ENCODE measurements at places on chromosomes 7 and 10.
A peak's percentile ranks its signal among the peaks of the same experiment; 100 is the strongest.

- DNase-seq: peak; percentile 5
Observed at GRCh38 chr10:60098677-60099601, 192.6 kb upstream of the CCDC6 start.

DNA sequence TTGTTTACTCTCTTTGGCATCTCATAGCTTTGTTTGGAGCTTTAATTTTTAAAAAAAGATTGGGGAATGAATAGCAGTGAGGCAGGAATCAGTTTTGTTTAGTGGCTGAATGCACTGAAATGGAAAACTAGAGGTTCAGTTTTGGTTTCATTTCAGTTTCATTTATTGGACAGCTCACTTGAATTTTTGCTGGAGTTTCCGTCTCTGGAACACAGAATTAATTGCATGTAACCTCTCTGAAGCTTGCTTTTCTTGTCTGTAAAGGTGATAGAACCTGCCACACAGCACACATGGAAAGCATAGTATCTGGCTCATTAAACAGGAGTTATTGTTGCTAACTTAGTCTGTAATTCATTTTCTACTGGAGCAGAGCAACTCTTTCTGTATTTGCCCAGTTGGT, 7.1 kb downstream of the GRM8 start:
- no peak for DNase-seq

GRCh38 chr7:101815826-101816594, 1.4 kb upstream of the CUX1 start:
- DNase-seq: peak; percentile 78

DNA sequence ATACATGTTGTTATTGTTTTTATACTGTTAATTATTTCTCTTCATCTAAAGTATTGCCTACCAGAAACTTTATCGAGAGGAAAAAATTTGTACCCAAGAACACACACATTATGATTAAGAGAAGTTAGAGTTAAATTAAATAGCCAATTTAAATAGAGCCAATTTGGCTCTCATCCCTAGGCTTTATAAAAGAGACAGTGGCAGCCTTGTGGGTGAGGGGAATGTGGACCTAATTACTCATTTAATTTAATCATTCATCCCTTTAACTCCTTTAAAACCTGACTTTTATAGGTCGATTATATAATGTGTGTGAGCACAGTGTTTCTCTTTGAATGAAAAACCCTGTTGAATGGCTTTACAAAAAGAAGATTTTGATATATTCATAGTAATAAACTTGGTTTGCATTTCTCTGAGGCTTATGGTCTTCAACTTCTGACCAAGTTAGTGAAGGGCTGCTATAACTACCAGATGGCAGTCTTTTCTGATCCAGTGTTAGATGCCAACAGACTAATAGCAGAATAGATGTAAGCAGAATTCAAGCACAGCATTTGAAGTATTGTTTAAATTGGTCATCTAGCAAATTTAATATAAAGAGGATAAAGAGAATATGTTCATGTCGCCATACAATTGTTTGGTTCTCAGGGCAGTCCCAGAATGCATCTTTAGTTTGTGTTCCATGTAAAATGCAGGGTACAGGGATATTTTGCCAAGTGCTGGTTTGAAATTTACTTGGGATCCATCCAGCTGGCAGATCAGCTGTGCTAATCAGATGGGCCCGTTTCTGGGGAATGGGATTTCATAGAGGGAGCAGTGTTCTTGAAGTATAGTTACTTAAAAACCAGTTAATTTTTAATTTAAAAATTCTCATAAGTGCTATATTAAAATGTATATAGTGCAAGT, 25.3 kb downstream of the ADD3 start:
- no peak for DNase-seq

DNA sequence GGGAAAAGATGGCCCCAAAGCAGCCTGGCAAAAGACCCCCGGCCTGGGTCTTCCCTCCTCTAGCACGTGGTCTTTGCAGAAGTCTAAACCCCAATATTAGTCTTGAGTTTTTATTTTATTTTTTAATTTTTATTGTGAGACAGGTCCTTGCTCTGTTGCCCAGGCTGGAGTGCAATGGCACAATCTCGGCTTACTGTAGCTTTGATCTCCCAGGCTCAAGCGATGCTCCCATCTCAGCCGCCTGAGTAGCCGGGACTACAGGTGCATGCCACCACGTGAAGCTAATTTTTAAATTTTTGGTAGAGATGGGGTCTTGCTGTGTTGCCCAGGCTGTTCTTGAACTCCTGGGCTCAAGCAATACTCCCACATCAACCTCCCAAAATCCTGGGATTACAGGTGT, 40.3 kb upstream of the MXI1 start:
- DNase-seq: no peak

GRCh38 chr10:62005687-62006086, 104.2 kb downstream of the ARID5B start:
- DNase-seq: no peak

DNA sequence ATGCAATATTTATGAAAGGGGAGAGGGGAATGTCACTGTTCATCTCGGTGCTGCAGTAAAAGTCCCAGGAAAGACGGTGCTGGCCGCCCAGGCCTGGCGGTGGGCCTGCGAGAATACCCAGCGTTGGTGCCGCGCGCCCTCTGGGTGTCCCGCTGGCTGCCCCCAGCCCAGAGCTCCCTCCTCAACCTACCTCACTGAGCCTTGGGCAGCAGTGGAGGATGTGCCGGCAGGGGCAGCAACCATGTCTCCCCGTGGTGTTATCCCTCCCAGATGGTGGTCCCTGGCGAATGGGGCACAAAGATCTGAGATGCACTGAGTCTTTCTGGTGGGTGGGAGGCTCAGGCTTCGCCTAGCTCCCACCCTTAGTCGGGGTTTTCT, 9.5 kb upstream of the TLX1 start:
- no peak for DNase-seq

DNA sequence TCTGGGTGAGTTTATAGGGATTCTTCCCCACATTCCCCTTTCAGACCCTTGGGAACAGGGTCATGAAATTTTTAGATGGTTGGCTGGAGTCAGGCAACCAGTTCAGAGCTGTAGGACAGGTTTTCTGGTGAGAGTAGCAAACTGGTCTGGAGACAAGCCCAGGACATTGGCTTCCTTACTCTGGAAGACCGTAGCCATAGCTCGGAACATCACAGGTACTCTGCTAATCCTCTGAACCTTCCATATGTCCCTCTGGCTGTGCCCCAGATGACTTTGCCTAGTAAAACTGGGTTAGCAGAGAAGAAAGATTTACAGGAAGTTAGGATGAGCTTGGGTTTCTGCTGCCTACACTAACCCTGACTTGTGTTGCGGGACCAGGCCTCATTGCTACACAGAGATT, 104.5 kb upstream of the MKLN1 start:
- no peak for DNase-seq

GRCh38 chr7:24038993-24039392, 245.0 kb upstream of the NPY start:
- no peak for DNase-seq

GRCh38 chr10:14801723-14802122, 27.0 kb upstream of the FAM107B start:
- no peak for DNase-seq

- DNase-seq: no peak
Observed at GRCh38 chr10:127734753-127735152, 2.2 kb upstream of the FOXI2 start.

DNA sequence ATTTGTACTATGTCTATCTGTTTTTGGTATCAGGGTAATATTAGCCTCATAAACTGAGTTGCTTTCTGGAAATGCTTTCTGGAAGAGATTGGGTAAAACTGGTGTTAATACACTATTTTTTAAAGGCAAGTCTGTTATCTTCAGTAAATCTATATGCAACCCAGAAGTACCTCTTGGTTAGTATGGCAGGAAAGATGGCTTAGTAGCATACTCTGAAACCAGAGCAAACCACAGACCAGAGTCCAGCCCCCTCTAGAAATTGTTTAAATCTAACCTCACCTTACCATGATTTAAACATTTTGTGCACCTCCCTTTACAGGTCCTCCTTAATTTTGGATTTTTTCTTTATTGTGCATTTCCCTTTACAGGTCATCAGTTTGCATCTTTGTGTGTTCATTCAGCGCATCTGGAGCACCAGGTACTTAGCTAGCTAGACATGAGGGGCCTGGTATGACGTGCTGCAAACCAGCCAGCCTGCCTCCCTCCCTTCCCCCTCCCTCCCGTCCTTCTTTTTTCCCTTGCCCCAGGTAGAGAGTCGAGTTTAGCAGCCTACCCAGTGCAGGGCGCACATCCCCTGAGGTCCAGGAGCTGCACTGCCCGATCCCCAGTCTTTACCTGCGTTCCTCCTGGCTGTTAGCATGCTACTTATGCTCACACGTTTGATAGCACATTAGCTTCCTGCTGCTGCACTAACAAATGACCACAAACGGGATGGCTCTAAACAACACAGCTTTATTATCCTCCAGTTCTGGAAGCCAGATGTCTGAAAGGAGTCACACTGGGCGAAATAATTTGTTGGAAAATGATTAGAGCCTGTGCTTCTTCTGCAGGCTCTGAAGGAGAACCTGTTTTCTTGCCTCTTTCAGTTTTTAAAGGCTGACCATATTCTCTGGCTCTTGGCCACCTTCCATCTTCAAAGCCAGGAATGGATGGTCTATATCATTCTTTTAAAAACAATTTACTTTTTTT, 299.9 kb upstream of the HABP2 start:
- DNase-seq: no peak

GRCh38 chr10:74922921-74923320, 96.5 kb downstream of the KAT6B start:
- no peak for DNase-seq

GRCh38 chr7:98066934-98067507, 39.6 kb upstream of the LMTK2 start:
- DNase-seq: no peak

GRCh38 chr10:59456199-59456598, 93.8 kb upstream of the FAM13C start:
- DNase-seq: no peak

DNA sequence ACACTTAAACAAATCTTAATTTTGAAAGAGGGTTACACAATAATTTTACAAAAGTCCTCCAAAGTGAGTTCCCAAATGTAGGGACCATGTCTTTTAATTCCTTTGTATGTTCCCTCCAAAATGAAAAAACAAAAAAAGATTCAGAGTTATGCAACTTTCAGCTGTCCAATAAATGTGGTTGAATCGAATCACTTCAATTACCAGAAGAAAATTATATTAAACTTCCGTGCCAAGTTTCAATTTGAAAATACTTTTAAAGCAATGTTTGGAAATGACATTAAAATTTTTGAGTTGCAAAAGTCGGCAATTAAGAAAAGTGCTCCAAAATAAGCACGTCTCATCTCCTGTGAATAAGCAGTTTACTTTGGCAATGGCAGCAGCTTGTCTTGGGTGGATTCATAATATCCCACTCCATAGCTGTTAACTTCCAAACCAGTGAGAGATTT, 60.3 kb upstream of the C1GALT1 start:
- no peak for DNase-seq

GRCh38 chr10:117502421-117503243, 39.9 kb upstream of the EMX2 start:
- no peak for DNase-seq

GRCh38 chr10:98323221-98324164, 55.5 kb upstream of the LOXL4 start:
- DNase-seq: no peak

GRCh38 chr7:149295481-149295850, 33.5 kb downstream of the ZNF783 start:
- DNase-seq: no peak

- DNase-seq: no peak
Observed at GRCh38 chr7:129561677-129562359, 49.7 kb upstream of the NRF1 start.

GRCh38 chr10:34858003-34858402, 42.9 kb upstream of the PARD3 start:
- DNase-seq: no peak

GRCh38 chr10:51312817-51313216, 238.5 kb downstream of the PRKG1 start:
- no peak for DNase-seq

DNA sequence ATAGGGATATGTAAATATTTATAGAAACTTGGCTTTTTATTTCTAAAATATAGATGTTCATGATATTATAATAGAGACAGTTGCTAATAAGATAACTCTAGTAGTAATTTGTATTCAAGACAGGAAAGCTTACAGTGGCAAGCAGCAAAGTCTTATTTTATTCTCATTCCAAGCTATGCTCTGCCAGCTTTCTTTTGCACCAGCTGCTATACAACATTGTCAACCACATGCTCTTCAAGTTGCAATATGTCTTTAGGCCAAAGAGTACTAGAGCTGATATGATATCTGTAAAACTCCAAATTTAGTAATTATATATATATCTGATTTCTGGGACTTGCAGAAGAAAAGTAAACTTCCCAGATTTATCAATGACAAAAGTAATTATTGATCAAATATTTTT, 350.1 kb downstream of the HGF start:
- no peak for DNase-seq

GRCh38 chr7:63899691-63900393, 98.8 kb upstream of the ZNF722 start:
- no peak for DNase-seq

- DNase-seq: no peak
Observed at GRCh38 chr7:92769394-92769699, 67.0 kb downstream of the CDK6 start.

GRCh38 chr10:11861341-11861740, 38.2 kb downstream of the PROSER2 start:
- no peak for DNase-seq

- DNase-seq: peak; percentile 3
Observed at GRCh38 chr10:15461353-15462108, 90.4 kb upstream of the FAM171A1 start.

DNA sequence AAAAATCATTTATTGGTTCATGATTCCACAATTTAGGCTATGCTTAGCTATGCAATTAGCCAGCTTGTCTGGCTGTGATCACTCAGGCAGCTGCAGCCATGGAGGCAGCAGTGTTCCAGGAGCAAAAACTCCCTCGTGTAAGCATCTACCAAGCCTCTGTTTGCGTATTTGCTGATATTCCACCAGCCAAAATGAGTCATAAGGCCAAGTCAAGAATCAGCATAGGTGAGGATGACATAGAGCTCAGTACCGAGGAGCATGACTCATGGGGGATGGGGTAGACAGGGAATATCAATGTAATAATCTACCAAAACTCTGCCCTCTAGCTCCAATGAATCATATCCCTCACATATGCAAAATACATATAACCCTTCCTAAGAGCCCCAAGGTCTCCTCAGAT, 63.3 kb downstream of the IMMP2L start:
- DNase-seq: no peak

DNA sequence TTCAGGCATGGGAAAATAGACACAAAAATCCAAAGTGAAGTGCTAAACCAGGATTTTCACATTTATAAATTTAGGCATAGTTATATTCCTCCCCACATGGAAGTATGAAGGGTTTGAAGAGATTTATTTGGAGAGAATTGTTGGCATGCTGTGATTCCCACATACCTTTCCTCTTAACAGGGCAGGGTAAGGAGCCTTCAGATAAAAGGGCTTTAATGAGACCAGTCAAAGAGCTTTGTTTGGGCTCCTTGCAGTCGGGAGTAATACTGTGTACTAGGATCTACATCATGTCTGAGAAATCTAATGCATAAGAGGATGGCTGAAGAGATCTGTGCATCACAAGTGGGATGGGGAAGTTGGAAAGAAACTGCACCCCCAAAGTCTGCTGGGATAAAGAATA, 140.8 kb upstream of the PTN start:
- DNase-seq: no peak

Data from COLO829 (cell line).